ENCODE measurements at places on chromosomes 7 and 10. TPM values are rescaled to one million over a fixed set of nuclear protein-coding genes. Genes with fewer than 3 reads are reported as not detected.
A peak's percentile ranks its signal among the peaks of the same experiment; 100 is the strongest.

DNA sequence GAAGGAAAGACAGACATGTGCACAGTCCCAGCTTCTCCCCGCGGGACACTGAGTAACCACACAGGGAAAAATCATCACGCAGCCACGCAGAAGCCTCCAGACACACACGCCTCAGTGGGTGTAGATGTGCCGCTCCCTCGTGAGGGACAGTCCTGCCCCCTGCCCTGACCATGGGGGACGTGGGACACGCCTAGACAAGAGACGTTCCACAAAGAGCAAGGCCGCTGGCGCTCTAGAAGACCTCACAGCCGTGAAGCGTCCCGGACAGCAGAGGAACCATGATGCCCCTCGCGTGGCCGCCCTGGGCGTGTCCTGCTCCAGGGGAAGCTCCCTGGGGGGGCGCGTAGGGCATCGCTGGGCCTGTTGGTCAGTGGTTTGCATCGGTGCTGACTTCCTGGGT is 210.8 kb downstream of the DNAJB6 start:
- H3K36me3 ChIP-seq, result no peaks in the 10 kb centered on the region
- H3K4me1 ChIP-seq, result no peaks in the 10 kb centered on the region
- no peak overlapping the region for H3K4me3 ChIP-seq
- DNase-seq, result no peak

GRCh38 chr7:137996386-137996851 is 5.5 kb downstream of the CREB3L2 start:
- H3K27ac ChIP-seq, result peak overlapping the region; percentile 3
- H3K27me3 ChIP-seq, result no peaks in the 10 kb centered on the region
- peaks cover 4% of the 10 kb centered on the region for H3K4me1 ChIP-seq
- DNase-seq, result peak; percentile 45
- H3K36me3 ChIP-seq, result peaks cover 4% of the 10 kb centered on the region

DNA sequence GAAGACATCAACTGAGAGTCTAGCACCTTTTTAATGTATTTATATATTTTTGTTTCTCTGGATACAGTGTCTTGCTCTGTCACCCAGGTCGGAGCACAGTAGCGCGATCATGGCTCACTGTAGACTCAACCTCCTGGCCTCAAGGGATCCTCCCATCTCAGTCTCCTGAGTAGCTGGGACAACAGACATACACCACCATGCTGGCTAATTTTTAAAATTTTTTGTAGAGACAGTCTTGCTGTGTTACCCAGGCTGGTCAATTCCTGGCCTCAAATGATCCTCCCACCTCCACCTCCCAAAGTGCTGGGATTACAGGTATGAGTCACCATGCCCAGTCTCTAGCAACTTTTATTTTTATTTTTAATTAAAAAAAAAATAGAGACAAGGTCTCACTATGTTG is 51.4 kb upstream of the ANLN start:
- H3K27ac ChIP-seq, result no peak overlapping the region
- no peak overlapping the region for H3K4me3 ChIP-seq
- H3K4me1 ChIP-seq, result no peaks in the 10 kb centered on the region
- H3K36me3 ChIP-seq, result no peaks in the 10 kb centered on the region
- no peak for DNase-seq
- H3K27me3 ChIP-seq, result no peaks in the 10 kb centered on the region

The OR2A5 gene
- total RNA-seq, result not detected

The C10orf67 gene
- 2.3 TPM for total RNA-seq

The SSC4D gene
- 0.28 TPM for total RNA-seq

The SAMD9L gene
- 21.4 TPM for total RNA-seq
